Stimulated activated CD4-positive, alpha-beta T cell treated with anti-CD3 and anti-CD28 coated beads, Interleukin-12 subunit alpha, Interleukin-12 subunit beta, amount 100 ng/mL, for 4 hours (primary cell): ENCODE measurements at places on chromosomes 16 and 17.

GRCh38 chr16:17329391-17329790 lies 141.4 kb downstream of the XYLT1 start:
- no peak for DNase-seq

DNA sequence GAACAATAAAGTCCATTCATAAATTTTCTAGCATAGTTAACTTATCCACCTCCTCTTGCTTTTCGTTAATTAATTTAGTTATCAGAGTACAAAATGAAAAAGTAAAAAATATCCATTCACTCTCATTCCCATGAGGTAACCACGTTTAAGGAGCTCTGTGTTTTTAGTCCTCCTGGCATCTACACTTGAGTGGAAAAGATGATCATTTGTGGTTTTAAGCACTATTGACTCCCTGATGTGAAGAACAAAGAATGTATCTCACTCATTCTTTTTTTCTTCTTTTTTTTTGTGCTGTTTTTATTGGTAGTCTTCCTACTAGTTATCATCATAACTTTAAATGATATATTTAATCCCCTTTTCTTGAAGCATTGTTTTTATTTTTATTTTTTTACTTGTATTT lies 26.1 kb downstream of the QPRT start:
- no peak for DNase-seq

- no peak for DNase-seq
Measured at GRCh38 chr17:27283060-27283459, 10.9 kb upstream of the WSB1 start.

- no peak for DNase-seq
Measured at GRCh38 chr16:8634991-8635736, 13.7 kb downstream of the METTL22 start.

DNA sequence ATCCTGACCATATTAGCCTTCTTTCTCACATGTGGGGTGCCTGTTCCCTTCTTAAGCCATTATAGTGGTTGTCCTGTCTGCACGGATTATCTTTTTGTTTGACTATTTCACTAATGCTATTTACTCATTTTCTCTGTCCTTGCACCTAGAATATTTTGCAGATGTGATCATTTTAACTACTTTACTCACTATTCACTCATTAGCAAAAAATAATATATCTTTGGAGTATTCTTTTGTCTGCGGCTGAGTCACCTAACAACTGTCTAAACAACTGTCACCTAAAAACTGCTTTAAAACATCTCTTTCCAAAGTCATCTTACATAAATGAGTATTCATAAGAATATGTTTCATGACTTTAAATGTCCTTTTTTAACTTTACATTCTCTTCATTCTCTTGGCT lies 87.4 kb downstream of the KCNJ2 start:
- DNase-seq = no peak

DNA sequence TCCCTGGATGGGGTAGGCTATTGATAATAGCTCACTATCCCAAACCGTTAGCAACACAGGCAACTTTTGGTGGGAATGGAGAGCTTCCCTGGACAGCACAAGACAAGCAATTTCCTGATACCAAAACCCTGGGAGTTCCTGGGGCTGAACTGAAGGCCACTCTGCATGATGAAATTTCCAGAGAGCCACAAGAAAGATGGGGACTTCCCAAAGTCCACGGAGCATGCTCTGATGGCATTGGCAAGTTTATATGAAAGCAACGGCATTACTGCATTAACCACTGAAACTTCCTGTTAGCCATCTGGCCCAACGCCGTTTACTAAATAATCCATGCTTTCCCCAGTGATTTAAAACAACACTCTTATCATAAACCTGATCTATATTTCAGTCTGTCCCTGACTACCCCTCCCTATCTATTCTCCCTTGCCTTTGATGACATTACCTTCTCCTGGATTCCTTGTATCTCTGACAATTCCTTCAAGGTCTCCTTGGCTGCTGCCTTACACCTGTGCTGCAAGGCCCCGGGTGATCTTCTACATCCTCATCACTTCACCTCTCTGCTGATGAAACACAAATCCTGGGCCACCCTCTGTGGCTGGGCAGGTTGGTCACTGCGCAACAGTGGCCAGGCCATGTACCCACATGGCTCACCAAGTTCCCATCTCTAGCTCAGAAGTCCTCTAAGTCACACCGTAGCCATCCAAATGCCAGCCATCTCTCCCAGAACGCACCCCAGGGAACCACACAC lies 108.5 kb upstream of the RCVRN start:
- DNase-seq = no peak

DNA sequence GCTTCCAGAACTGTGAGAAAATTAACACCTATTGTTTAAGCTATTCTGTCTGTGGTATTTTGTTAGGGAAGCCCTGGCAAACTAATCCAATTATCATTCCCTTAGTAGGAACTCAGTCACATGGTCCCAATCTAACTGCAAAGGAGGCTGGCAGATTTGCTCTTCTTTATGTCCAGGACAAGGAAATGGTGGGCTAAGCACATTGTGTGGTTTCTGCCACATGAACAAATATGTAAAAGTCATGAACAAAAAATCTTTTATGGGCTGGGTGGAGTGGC lies 278.6 kb upstream of the RPL38 start:
- DNase-seq = no peak

DNA sequence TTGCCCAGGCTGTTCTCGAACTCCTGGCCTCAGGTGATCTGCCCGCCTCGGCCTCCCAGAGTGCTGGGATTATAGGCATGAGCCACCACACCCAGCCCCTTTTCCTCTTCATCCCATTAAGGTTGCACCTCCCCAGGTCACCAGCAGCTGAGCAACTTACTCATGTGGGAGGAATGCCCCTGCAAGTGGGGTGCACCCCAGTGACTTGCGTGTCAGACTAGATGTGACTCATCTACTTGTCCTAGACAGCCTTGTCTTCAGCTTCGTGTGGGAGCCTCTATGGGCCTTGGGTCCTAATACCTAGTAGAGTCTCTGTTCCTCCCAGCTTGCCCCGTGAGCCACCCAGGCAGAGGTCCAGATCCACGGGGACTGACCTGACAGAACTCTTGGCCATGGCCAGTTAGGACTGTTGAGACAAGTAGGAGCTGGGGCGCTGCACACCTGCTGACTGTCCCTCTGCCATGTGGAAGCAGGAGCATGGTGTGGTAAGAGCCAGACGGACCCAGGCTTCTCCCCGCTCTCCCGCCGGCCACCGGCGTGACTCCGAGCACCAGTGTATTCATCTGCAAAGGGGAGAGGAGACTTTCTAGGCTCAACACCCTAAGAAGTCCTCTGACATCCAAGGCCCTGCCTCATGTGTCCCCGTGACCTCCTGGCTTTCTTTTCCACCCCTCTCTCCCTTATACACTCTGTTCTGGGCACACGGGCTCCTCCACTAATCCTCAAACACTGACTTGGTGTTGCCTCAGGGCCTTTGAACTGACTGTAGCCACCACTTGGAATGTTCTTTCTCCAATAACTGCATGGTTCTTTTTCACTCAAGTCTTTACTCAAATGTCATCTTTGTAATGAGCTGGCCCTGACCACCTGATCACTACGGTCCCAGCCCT lies 11.6 kb upstream of the CBX4 start:
- DNase-seq = no peak
